Motor neuron (in vitro differentiated cells): ENCODE measurements at places on chromosomes 2 and 18. TPM values are rescaled to one million over a fixed set of nuclear protein-coding genes. Genes with fewer than 3 reads are reported as not detected.

GRCh38 chr18:41721103-41721790 is 233.8 kb upstream of the PIK3C3 start:
- no peak for ATAC-seq

DNA sequence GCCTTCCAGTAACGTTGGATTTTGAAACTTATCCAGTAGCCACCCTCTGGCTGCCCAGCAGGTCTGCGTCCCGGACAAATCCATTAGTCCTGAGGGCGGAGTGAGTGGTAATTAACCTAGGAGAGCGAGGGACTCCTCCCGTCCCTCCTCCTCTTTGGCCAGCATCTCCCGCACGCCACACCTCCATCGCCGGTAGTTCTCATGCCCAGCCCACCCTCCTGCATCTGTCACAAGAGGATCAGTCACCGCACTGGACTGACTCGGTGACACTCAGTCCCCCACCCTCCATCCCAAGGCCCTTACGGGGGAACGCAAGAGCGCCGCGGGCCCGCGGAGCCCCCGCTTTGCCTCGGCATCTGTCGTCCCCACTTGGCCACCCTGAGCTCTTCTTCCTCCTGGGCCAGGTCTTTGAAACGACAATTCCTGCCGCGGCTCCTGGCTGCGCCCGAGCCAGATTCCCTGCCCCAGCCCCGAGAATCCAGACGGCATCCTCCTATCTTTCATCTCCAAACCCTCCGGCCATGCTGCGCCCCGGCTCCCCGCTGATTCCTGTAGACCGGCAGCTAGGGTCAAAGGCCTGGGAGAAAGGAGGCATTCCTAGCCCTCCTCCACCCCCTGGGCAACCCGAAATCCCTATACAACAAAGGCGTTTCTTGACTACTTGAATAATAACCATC is 77.5 kb downstream of the EIF2AK3 start:
- peak; percentile 65 for ATAC-seq

- ATAC-seq: peak; percentile 62
Measured at GRCh38 chr2:212709280-212709679, 170.7 kb upstream of the ERBB4 start.

GRCh38 chr2:174024524-174025270 is 59.5 kb upstream of the SP3 start:
- ATAC-seq: no peak

The MC4R gene
- 0.41 and 1.0 TPM in 2 replicates for total RNA-seq

DNA sequence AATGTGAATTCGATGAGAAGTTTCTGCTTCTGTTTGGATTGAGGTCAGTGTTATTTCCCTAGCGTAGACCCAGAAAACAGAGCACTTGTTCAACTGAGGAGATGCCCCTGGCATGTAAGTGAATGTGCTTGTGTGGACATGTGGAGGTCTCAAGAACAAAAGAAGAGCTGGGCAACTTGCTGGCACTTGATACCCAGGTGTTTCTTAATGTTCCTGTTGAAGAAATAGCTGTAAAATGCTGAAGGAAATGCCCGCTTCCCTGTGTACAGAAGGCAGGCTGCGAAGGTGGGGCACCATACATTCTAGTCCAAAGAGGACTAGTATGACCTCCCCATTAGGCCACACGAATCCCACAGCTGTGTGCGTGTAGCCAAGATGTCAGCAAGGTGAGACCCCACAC is 9.8 kb upstream of the LBH start:
- ATAC-seq: no peak

- ATAC-seq: no peak
Measured at GRCh38 chr2:117745537-117745936, 69.0 kb upstream of the DDX18 start.

DNA sequence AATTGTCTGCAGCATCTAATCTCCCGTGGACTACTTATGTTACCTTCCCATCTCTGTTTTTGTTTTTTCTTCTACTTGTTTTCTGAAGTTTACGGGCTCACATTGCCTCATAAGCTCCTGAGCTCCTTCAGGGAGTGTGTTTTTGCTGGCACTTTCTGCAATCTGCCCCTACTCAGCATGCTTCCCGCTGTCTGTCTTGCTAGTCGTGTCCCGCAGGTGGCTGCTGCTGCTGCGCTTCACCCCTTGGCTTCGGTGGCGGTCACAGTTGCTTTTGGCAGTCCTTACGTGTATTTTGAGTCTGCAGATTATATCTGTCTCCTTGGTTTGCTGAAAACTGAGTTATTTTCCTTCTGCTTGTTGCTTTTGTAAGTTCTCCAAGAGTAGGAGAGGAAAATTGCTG is 37.3 kb downstream of the FER1L5 start:
- ATAC-seq: no peak

- peak; percentile 55 for ATAC-seq
Measured at GRCh38 chr2:29920631-29921559, 491 bp downstream of the ALK start.

The DSG4 gene
- not detected in 2 replicates for total RNA-seq

GRCh38 chr2:23827287-23827686 is 99.6 kb downstream of the ATAD2B start:
- ATAC-seq: no peak

- ATAC-seq: peak; percentile 8
Measured at GRCh38 chr2:169828141-169828811, 1.0 kb downstream of the UBR3 start.

DNA sequence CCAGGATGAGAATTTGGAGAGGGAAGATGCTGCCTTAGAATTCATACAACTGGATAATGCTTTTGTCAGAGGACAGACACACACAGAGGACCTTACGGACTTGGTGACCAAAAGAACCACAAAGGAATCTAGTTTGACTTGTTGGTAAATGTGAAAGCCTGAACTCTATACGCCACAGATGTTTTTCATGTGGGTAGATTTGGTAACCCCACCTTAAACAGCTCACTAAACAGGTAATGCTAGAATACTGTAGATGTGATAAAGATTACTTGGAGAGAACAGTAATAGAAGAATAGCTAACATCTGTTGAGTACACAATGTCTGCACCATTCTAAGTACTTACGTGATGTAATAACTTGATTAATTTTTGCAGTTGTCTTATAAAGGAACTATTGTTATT is 24.1 kb downstream of the ANXA4 start:
- ATAC-seq: no peak

DNA sequence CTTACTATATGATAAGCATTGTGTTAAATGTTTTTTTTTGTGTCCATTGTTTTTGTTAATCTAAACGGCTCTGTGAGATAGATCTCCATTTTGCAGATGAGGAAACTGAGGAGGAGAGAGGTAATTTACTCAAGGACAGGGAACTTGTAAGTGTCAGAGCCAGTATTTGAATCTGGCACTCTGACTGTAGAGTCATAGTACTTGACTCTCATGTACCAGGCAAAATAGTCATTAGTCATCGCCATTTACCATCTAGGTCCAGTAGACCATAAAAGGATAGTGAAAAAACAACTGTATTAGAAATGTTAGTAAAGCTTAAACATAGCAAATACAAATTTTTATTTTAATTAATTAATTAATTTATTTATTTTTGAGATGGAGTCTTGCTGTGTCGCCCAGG is 4.8 kb downstream of the PSMD14 start:
- no peak for ATAC-seq

DNA sequence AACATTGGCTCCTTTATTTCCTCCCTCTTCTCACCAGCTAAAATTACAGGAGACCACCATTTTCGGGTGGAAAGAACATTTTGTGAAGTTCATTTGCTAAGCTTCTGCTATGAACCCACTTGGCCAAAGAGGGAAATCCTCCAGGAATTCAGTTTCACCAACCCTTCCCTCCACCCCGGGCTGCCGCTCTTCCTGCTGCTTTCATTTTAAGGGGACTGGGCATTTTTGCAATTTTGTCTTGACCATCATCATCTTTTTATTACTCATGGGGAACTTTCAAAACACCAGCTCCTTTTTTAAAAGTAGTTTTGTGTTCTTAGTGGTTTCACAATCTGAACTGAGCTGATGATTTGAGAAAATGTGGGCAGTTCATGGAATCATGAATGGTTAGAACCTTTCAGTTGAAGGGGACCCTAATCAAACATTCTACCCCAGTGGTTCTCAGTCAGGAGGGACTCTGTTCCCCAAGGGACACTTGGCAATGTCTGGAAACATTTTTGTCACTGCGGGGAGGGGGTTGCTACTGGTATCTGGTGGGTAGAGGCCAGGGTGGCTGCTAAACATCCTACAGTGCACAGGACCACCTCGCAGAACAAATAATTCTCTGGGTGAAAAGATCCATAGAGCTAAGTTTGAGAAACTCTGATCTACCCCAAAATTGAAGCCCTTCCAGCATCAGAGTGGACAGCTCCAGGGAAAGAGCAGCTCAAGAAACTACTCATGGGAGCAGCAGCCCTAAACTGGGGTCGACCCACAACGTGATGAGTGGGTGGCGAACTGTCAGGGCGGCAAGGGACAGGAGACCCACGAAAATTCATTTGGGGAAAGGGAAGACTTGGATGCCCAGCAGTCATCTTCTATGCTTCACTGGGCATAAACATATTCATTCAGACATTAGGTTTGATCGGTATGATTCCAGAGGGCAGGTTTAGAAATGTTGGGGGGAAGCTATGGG is 92.9 kb downstream of the ACKR3 start:
- ATAC-seq: no peak

- no peak for ATAC-seq
Measured at GRCh38 chr2:210158236-210158635, 13.0 kb downstream of the KANSL1L start.

DNA sequence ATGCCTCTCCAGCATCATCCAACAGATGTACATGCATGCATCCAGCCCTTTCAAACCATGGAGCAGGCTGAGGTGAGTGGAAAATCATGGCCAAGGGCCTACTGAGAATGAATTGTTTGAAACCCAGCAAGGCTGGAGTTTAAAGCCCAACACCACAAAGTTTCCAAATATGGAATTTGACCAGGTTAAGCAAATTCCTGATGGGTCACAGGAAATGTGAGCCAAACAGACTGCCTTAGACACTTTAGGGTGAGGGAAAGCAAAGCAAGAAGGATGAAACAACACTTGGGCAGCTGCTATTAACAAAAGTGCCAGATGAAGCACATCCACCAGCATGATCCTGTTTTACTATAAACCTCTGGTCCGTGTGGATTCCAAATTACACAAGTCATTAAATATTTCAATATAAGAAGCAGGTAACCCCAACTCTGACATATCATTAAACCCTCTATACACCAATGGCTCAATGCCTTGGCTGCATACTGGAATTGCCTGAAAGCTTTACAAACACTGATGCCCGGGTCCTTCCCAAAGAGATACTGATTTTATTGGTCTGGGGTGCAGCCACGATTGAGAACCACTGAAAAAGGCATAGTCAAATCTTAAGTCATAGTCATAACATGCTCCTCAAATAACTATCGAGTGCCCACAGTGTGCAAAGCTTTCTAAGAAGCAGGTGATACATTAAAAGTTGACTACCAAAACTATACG is 9.1 kb downstream of the KLF7 start:
- ATAC-seq: no peak

The SFT2D3 gene
- total RNA-seq: not detected in 2 replicates

DNA sequence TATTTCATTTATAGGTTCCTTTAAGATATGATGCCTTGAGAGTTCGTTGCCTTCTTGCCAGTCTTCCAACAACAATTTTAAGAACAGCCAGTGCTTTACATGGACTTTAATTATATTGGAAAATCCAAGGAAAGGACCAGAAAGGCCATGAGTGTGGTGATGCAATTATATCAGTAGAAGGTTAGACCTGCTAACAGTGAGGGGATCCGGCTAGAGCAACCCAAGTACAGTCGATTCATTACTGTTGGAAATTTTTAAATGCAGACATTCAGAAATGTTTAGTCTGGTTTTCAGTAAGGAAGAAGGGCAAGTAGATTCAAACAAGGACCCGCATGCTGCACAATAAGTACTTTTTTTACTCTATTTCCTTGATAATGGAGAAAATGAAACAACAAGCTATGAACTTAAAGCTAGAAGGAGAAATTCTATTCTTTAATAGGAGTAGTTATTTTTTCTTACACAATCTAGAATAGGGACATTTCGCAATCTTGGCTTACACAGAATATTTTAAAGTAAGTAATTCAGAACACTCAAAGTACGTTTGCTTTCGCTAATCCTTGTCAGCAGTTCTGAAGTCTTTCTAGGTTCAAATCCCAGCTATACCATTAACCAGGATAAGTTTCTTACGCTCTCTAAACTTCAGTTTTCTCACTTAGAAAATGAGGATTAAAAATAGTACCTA is 405.5 kb downstream of the MEIS1 start:
- ATAC-seq: no peak

The MARCO gene
- not detected in 2 replicates for total RNA-seq

- no peak for ATAC-seq
Measured at GRCh38 chr2:151713291-151713903, 20.9 kb downstream of the NEB start.

The LRRTM1 gene
- 4.1 and 4.9 TPM in 2 replicates for total RNA-seq

DNA sequence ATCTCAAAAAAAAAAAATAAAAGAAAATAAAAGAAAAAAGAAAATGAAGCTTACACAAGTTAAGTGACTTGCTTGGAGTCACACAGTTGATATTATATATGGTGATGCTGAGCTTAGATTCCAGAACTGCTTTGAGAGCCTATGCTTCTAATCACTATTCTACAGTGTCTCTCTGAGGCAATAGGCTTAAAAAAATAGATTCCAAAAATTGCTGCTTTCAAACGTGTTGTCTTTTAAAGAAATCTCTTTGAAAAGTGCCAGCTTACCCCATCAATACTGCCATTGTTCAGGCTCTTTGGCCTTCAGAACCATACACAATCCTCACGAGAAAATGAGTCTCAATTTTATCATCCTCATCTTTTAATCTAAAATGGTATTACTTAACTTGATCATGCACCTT is 102.6 kb downstream of the CDK15 start:
- no peak for ATAC-seq

The CHRNG gene
- total RNA-seq: 0.96 and 1.1 TPM in 2 replicates

DNA sequence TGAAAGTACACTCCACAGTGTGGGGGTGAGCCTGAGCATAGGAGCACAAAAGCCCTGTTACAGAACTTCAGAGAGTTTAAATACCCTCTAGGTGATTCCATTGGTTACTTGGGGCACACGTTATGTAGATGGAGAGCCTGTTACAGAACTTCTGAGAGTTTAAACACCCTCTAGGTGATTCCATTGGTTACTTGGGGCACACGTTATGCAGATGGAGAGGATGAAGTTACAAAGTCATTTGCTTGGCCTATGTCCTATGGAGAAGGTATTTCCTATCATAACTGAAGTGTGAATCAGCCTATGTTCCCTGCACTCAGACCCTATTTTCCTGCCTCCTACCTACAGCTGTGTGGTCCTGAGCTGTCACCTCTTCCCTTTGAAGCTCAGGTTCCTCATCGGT is 3.8 kb upstream of the CAPN10 start:
- no peak for ATAC-seq

- ATAC-seq: no peak
Measured at GRCh38 chr18:5817816-5818215, 77.5 kb downstream of the TMEM200C start.

- ATAC-seq: no peak
Measured at GRCh38 chr2:101657787-101658186, 39.7 kb upstream of the MAP4K4 start.

The AKAIN1 gene
- 1.3 TPM in 1 of 2 replicates, not detected in the other for total RNA-seq

GRCh38 chr2:217551252-217551899 is 451.4 kb downstream of the TNS1 start:
- ATAC-seq: no peak

DNA sequence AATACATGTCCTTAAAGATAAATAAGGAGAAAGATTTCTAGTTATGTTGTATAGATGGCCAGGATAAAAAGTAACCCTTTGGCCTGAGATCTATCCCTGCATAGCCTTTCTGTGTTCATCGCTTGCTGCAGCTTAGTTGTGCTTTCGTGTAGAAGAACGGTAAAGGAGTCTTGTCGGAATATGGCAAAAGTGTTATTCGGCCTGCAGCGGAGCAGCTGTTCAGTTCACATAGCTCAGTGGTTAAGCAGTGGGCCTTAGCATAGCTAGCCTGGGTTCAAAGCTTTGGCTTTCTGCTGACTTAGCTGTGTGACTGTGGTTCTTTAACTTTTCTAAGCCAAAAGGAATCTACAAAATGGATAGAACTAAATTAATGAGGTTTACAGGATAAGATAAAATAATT is 55.4 kb downstream of the MALT1 start:
- ATAC-seq: no peak
